Mucosa of descending colon (tissue), 3 donors: ENCODE measurements at places on chromosomes 11 and 22. TPM values are rescaled to one million over a fixed set of nuclear protein-coding genes. Genes with fewer than 3 reads are reported as not detected.

Gene RIBC2
- 0.41 TPM for total RNA-seq

Gene SYT12
- 0.09 TPM for total RNA-seq

Gene PARVA
- 55.7 TPM for total RNA-seq

Gene BCR
- total RNA-seq, result 49.5 TPM

Gene CABP4
- 1.9 TPM for total RNA-seq

Gene LARGE2
- total RNA-seq, result 2.3 TPM

Gene KCNQ1OT1
- total RNA-seq, result 1.7 TPM

Gene HOATZ
- total RNA-seq, result not detected

Gene PGA5
- not detected for total RNA-seq

Gene SCGB1D2
- not detected for total RNA-seq

Gene RASSF10
- 0.67 TPM for total RNA-seq

Gene ZBTB16
- 4.9 TPM for total RNA-seq

Gene SRSF8
- 41.4 TPM for total RNA-seq
